Stimulated activated CD8-positive, alpha-beta memory T cell treated with anti-CD3 and anti-CD28 coated beads, Interleukin-7, amount 100 ng/mL, for 1 hour (primary cell): ENCODE measurements at places on chromosomes 7 and 10.

DNA sequence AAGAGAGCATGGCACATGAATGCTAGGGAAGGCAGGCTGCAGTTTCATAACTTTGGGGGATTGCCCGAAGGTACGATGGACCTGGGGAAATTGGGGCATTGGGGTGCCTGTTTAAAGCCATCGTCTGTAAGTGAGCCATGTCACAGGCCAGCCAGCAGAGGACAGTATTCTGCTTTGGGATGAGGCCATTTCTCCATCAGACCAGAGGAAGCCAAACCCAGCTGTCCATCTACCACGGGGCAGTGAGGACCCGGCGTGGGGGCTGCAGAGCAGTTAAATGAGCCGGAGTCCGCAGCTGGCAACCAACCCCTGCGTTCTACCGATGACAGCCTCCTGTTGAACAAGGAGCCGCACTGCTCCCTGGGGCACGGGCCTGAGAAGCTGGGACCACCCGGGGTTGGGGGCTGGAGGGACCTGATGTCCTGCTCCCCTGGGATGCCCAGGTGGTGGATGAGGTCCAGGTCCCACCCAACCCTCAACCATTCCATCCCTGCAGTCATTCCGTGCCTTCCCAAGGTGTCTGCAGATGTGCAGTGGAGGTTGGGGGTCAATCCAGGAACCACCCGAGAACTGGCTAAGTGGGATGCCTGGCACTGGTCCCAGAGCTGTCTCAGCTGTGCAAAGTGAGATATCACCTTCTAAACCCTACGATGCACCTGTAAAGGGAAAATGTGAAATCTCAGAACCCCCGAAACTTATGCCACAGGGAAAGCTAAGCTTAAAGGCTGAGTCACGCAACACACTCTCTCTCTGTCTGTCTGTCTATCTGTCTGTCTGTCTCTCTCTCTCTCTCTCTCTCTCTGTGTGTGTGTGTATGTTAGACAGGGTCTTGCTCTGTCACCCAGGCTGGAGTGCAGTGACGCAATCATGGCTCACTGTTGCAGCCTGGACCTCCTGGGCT is 12.1 kb upstream of the RHBDD2 start:
- DNase-seq: no peak

DNA sequence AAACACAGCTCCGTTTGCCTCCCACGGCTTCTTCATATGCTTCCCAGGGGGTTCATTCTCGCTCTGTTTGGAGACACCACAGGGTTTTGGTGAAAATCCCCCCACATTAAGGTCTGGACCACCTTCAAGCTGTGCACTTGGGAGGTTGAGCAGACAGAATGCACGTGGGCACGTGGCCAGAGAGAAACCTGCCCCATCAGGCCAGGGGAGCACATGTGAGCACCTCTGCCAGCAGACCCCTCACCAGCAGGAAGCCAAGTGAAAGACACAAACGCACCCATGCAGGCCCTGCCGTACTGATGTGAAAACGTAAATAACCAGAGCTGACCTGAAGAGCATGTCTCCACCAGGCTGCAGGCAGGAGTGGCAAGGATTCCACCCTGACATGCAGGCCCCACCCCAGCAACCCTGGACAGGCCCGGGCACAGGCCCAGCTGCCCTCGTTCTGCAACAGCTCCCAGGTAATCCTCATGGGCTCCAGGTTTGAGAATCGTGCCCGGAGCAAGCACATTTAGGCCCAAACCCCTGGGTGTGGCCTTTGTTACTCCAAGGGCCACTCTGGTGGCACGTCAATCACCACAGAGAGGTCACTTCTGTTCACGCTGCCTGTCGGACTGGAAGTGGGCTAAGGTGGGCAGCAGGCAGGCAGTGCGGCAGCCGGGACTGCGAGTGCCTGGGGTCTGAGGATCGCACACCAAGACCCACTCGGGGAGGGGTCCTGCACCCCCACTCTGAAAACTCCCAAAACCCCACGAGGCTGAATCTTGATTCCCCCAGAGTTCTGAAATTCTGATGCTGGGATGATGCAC is 184.4 kb downstream of the PTPRN2 start:
- no peak for DNase-seq

DNA sequence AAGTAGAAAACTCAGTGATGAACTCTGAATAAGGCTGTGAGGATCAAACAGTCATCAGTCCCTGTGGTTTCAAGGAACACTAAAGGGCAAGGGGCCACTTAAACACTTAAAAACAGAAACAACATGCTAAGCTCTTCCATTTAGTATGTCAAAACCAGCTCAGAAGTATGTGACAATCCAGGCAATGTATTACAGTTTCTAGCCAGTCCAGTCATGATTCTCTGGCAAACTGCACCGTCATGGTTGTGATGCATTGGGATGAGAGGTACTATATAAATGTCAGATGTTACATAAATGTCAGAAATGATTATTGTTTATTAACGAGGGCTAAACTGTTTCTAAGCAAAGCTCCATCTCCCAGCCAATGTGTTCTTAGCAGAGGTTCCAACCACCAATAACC is 4.7 kb upstream of the CREB5 start:
- no peak for DNase-seq

- peak; percentile 68 for DNase-seq
Measured at GRCh38 chr7:101688183-101688831, 59.2 kb upstream of the MYL10 start.

GRCh38 chr7:95794917-95795515 is 22.7 kb downstream of the DYNC1I1 start:
- DNase-seq: no peak

DNA sequence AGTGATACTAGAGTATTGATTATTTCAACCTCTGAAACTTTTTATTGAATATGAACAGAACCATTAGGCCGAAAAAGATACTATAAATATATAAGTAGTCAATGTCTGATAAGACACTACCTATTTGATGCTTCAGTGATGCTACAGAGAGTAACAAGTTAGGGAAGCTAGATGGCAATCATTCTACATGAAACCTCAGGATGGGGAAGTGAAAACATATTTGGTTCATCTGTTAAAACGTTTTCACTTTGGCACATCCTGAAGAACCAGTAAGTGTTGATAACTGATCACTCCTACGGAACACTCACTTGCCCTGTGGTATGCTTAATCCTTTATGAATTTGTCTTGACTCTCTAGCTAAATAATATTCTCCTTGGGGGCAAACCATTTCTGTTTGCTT is 1064.9 kb downstream of the NXPH1 start:
- DNase-seq: no peak
